ENCODE measurements at places on chromosomes 7 and 10.

DNA sequence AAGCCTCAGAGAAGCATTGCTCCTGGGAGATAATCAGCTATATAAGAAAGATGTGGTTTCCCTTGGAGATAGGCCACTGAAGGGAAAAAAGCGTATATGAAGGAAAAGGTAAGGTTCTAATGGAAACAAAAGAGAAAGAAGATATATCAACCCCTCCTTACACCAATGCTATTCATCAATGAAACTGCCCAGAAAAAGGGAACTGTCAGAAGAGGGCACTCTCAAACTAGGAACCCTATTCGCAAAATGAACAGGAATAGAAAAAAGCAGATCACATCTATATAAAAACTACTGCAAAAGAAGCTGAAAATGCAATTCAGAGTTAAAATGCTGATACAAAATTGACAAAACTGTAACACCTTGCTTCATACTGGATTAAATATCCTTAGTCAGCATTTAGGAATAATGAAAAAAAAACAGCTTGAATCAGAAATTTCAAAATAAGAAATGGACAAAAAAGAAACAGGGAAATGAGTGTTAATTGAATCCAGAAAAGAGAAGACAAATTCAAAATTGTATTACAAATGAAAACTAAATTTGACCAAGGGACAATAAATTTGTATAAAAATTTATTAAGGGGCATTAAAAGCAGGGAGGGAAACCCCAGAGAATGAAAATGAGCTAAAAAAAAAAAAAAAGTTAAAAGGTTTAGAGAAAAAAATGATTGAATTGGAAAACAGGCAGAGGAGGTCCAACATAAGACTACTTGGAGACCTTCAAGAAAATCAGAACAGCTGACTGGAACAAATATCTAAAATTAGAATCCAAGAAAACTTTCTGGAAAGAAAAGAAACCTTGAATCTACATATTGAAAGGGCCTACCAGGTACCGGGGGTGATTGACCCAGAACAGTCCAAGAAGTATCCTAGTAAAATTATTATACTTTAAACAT is 17.9 kb downstream of the NHLRC2 start:
- DNase-seq: no peak

DNA sequence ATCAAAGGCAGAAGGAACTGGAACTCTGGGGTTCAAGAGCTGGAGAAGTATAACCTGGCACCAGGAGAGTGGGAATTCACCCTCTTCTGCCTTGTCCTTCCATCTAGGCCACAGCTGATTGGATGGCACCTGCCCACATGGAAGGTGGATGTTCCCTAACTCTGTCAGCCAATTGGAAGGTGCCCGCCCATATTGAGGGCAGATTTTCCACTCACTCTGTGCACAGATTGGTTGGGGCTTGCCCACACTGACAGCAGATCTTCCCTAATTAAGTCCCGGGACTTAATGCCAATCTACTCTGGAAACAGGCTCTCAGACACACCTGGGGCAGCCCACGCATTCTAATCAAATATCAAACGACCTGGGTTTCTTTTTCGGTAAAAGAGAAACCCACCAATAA is 1142.3 kb upstream of the CELF2 start:
- no peak for DNase-seq

DNA sequence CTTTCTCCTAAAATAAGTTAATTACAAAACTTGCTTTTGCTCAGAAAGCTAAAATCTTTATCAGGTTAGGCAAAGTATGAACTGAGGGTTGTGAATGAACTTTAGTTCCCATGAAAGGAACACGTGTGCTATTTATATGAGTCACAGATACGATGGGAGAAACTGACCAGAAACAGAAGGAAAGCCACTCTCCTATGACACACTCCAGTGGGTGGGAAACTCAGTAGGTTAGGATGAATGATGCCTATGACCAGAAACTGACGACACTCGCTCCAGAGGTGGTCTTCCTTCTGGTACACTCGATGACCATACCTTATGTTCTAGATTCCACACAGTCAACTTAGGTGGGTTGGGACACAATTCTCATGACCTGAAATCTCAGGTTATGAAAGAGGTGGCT is 215.7 kb upstream of the INHBA start:
- DNase-seq: no peak

- DNase-seq: no peak
Observed at GRCh38 chr10:130042381-130042780, 68.2 kb downstream of the C10orf143 start.

DNA sequence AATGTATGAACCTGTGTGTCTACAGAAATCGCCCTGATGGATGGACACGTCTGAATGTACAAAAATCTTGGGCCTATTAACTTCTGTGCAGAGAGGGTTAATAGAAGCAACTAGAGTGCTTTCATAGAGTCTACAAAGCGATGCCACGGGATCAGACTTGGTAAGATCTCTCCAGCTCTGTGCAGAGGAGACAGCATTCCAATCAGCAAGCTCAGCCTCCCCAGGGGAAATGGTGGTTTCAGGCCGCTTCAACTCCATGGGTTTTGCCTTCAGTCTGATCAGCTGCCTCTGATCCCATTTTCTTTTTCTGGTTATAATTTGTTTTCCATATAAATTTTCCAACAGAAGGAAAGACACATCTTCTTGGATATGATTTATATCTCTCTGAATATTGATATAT is 35.1 kb upstream of the COBL start:
- peak; percentile 13 for DNase-seq

DNA sequence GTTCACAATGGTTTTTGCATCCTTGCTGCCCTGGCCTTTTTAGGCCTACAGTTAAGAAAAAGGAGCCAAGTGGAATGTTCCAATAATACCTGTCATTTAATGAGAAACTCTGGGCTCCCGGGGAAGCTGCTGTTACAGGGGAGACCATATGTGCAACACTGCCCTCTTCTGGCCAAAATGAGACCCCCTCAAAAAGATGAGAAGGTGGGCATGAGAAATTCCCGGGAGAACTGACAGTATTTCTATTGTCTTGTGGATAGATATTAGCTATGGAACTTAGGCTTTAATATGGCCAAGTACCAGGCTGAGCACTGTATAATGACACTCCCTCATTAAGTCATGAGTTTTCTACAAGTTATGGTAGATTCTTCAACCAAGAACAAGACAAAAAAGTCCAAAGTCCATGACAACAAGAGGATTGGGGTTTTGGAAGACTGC is 99.4 kb downstream of the CCDC3 start:
- no peak for DNase-seq

DNA sequence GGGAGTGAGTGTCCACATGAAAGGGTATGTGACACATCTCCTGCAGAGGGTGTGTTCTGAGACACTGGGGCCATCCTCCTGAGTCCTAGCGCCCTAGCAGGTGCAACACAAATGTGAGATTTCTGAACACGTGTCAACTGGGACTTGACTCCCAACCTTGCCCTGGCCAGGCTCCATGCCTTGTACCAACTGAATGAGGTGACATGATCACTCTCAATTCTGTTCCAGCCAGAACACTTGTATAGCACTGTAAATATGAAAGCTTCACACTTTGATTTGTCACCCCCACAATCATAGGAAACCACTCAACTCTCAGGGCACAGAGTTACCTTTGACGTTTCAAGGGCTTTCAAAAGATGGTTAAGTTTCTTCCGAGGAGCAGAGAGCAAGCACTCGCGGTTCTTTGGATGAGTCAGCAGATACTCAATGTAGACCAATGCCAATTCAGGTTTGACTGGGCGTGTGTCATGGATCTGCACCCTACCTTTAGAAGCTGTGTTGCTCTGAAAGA is 48.6 kb downstream of the NCAPG2 start:
- DNase-seq: no peak

DNA sequence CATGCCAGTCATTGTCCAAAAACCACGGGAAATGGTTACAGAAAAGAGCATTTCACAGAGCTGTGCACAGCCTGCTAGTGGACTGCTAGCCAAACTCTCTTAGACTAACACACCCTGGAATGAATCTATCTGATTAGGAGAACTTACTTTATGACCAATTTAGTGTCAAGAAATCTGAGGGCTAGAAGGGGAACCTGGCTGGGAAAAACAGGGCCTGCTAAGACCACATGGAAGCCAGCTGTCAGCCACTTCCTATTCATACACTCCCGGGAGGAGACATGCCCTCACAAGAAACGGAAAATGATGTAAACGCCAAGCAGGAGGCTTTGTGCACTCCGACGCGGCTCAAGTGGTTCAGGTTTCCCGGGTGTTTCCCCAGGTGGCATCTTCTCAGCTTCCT is 54.8 kb downstream of the MPP7 start:
- DNase-seq: peak; percentile 51

DNA sequence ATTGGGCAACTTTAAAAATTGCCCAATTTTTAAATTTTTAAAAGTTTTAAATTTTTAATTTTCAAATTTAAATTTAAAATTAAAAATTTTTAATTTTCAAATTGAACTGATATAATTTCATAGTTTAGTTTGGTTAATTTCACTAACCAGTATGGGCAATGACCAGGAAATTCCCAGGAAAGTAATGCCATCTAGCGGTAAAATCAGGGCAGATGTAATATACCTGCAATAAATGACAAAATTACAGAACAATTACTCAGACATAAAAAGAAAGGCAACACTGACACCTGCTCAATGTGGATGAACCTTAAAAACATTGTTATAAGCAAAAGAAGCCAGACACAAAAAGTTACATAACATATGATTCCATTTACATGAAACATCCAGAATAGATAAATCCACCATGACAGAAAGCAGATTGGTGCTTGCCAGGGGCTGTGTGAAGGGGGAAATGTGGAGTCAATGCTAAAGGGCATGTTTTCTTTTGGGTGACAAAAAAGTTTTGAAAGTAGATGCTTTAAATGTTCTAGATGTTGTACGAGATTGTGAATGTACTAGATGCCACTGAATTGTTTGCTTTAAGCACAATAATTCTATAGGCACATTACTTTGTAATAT is 28.6 kb upstream of the SLC16A12 start:
- DNase-seq: no peak

GRCh38 chr7:129990403-129991192 is 37.8 kb upstream of the UBE2H start:
- DNase-seq: no peak

GRCh38 chr7:155203059-155203881 is 94.4 kb upstream of the INSIG1 start:
- DNase-seq: no peak

- DNase-seq: no peak
Observed at GRCh38 chr10:93600446-93601145, 439 bp downstream of the RBP4 start.

- DNase-seq: no peak
Observed at GRCh38 chr10:47244560-47245500, 55.2 kb upstream of the GDF10 start.

DNA sequence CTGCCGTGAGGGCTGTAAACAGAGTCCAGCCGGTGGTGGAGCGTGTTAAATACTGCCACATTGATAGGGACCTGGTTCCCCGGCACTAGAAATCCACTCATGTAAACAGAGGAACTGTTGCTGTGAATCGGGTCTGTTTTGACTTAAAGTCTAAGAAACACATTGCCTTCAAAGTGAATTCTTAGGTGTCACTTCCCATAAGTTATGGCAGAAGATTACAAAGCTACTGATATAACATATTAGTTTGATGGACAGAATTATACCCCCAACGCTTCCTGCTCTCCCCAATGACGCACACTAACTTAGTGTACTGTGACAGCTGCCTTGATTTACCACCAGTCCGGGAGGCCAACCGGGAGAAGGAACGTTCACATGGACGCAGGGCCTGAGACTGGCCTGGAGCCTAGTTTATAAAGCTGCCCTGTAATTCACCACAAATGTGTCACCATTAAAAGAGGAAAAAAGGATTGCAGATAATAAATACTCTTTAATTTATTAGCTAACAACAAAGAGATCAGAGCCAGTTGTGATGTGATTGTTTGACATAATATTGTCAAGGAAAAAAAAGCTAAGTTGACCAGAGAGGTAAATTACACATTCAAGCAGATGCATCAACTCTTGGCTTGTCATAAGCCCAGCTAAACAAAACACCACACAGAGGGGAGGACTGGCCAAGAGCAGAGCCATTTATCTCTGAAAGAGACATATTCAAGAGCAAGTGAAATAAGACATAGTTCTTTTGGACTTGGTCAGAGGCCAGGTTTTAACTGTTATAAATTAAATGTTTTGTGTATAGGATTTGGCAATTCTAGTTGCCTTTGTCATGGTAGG is 820.6 kb downstream of the LRMDA start:
- DNase-seq: peak; percentile 90

- DNase-seq: no peak
Observed at GRCh38 chr10:45602082-45602730, 70.4 kb downstream of the ZFAND4 start.

GRCh38 chr7:71465741-71466189 is 333.8 kb downstream of the GALNT17 start:
- DNase-seq: no peak

DNA sequence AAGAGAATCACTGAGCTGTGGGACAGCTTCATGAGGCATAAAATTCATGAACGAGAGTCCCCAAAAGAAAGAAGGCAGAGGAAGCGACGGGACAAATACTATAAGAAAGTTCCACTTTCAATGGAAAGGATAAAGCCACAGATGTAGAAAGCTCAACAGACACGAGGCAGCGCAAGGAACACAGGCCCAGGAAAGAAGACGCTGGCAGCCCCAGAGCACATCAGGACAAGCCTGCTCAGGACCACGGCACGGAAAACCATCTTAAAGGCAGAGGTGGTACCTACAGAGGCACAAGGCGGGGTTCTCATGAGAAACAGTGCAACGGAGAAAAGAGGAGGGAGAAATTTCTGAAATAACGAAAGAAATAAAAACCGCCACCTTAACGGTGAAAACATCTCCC is 273.4 kb downstream of the MAD1L1 start:
- no peak for DNase-seq

- no peak for DNase-seq
Observed at GRCh38 chr10:80068270-80068669, 10.2 kb upstream of the TMEM254 start.

DNA sequence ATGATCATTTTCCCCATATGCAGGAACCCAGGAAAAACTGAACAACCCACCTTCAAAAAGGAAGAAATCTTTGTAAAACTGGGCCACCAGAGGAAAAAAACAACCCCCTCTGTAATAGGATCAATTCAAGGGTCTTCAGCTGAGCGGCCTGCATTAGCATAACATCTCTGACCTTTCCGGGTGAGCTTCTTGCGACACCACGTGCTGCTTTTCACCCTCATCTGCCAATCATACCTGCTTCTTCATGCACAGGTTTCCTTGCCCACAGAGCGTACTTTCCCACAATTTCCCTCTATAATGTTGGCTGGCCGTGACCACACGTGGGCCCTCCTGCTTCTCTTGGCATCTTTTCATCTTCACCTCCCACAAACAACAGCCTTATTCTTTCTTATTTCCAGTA is 284.3 kb upstream of the NEBL start:
- no peak for DNase-seq

DNA sequence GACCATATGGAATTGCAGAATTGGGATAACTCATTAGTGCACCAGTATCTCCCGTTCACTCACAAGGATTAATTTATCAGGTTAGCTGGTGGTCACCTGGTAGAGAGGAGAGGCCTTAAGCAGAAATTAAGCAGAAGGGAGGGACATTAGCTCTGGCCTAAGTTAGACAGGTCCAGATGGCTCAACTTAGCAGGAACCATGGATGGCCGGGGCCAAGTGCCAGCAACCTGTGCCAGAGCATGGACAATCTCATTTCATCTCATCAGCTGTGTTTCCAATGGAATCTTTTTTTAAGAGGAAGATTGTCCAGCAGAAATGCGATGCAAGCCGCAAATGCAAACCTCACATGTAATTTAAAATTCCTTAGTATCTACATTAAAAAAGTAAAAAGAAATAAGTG is 82.2 kb downstream of the JCAD start:
- DNase-seq: no peak
